RPMI8226 (cell line): ENCODE measurements at places on chromosomes 7 and 10.

DNA sequence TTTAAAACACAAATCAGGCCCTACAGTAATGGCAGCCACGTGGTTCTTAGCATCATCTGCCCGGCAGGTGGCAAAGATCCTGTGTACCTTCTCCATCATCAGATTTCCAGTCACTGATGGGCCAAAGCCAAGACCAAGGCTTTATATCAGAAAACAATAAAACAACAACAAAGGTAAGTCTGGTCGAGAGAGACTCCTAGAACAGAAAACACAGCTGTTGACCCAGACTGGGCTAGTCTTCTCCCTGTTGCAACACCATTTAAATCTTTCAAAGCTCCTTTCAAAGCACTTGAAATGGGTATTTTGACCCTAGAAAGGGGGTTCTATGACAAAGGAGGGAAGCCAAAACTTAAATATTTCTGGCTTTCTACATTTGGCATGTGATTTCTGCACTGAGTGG is 285.6 kb downstream of the IPMK start:
- no peak for DNase-seq

DNA sequence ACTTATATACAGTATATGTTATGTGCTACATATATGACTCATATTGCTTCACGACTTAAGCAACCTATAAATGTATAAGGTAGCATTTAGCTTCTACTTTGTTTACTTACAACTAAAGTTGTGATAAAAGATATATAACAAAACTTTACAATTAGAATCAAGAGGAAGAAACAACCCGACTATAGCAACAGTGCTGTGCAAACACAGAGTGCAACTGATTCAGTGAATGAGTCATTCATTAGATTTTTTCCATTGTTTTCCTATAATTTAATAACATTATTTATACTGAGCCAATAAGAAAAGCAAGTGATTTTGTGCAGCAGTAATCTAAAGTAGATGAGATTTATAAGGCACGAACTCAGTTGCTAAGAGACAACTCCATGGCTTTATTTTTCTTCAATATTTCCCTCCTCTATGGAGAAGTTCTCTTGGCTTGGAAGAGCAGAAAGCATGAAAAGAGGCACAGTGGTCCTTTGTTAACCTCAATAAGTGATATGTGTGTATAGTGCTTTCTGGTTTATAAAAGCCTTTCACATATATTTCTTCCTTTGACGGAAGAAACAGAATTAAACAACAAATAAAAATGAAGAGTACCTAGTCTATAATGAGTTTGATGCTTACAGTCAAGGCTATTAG is 19.8 kb downstream of the CEP41 start:
- DNase-seq: no peak

DNA sequence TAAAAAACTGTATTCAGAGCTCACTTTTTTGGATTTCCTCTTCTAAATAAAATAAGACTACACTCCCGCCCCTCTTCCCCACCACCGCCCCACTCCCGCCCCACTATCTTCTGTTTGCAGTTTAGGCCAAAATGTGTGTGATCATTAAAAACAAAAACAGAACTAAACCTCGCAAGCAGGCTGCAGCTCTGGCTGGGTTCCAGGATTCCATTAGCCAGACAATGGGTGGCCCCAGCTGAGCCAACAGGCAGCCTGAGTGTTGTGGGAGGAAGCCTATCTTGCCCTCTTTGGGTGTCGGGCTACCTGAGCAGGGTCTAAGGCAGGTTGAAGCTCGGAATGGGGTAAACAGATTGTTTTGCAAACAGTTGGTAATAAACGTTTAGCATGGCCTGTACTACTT is 41.7 kb downstream of the ARL4A start:
- DNase-seq: peak; percentile 97

DNA sequence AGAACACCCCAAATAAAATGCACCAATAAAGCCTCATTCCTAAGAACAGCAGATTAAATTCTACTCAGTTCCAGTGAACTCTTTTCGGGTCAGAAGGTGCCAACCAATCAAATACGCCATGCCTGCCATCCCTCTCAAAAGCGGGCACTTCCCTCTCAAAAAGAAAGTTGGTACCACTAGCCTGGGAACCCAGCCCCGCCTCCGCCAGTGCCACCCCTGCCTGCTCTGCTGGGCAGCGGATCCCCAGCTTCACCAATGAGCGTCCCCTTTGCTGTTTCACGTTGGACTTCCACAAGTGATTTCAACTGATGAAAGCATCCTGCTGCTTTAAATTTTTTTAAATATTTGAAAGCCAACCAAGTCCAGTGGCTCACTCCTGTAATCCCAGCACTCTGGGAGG is 33.2 kb upstream of the PROSER2 start:
- no peak for DNase-seq

DNA sequence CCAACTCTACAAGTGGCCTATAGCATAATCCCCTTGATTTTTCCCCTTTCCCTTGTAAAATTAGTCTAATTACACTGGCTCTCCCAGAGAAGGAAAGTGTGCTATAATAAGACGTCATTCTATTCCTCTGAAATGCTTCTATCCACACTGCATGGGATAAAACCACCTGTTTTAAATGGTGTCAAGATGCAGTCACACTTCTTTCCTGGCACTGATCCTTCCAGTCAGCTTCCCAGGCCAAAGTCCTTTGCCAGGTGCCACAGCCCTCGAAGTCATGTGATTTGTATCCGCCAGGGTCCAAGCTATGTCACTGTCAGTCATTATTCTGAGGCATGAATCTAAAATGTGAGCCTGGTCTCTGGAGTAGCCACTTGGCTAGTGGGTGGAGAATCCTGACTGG is 169.0 kb upstream of the KIAA1217 start:
- no peak for DNase-seq

DNA sequence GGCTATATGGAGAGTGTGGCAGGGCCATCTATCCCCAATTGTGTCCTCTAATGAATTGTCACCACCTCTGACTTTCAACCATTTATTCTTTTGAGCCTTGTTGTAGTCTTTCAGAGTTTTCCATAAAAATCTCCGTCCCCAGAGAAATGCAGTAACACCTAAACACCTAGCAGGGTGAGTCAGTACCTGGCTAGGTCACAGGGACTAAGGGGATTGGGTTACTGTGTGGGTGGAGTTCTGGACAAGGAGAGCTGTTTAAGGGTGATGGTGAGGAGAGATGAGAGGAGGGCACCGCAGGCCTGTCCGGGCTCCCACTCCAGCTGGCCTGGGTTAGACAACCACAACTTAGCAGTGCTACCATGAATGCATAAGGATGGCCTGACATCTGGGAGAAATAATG is 186.2 kb upstream of the LYZL1 start:
- DNase-seq: no peak

DNA sequence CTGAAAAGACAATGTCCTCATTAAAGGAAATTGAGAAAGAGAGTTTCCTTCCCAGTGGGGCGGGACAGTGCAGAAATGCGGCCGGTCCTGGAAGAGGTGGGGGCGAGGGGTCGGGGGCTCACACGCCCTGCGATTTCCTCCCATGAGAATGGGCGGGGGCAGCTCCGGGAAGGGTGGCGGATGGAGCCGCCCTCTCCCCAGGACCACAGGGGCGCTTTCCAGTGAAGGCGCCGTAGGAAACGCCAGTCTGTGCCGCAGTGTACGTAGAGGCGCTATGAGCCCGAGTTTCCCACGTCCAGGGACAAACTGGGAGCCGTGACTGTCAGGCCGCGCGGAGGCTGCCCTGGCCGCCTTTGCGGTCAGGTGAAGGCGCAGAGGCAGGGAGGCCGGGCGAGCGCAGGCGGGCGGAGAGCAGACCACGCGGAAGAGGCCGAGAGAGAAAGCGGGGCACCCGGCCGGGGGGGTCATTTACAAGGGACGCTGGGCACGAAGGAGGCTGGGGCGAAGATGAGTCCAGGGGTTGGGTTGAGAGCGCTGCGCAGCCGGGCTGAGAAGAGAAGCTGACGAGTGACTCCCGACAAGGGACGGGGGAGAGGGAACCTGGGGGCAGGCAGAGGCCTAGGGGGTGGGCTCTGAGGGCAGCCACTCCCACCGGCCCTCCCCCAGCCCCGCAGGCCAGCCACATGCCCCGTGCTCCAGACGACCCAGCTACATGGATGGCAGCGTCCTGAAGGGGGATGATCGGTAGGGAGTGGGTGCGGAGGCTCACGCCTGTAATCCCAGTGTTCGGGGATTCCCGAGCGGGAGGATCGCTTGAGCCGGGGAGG is 45.0 kb downstream of the ALOX5 start:
- DNase-seq: peak; percentile 62

DNA sequence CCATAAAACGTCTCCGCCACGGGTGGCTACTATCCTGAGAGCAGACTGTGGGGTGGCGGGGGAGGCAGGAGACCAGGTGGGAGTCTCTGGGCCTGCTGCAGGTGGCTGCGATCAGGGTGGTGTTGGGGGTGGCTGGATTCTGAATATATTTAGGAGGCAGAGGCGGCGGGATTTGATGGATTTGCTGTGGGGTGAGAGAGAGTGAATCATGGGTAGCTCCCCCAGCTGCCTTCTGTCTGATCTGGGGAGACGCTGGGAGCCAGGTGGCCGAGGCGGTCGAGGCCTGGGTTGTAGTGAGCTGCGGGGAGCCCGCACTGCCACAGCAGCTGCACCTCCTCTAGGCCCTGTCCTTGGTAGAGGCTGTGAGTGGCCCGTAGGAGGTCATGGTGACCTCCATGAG is 48.2 kb upstream of the PFKFB3 start:
- DNase-seq: no peak

DNA sequence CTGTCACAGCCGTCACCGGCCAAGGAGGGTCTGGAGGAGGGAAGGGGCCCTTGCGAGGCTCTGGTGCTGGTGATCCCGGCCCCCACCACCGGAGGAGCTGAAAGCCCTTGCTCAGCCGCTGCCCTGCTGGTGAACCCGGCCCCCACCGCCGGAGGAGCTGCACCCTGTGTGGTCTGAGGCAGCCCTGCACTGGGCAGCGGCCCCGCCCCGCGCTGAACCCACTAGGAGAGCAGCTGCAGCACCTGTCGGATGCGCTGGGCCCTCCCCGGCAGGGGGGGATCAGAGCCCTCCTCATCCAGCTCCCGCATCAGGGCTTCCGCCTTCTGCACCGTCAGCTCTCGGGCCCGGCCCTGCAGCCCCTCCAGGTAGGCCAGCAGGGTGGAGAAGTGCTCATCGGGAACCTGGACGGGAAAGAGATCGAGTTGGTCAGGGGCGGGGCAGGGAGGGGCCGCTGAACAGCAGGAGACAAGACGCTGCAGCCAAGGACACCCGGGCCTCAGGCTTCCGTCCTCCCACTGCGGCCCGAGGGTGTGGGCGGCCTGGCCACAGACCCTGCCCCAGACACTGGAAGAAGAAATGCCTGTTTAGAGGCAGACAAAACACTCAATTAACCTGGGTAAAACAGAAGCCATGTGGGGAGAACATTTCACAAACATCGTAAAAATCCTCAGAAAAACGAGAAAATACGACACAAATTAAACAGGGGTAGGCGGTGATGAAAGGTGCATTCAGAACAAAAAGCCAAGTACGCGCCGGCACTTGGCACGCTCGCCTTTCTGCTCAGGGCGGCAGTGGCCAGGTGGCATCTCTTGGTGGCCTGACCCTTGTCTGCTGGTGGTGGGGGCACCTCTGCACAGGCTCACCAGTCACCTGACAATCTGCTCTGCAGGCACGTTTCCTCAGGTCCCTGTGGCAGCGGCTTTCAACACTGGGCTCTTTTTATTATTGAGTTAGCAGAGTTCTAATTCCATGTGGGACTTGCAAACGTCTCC is 14.7 kb downstream of the CYP2W1 start:
- DNase-seq: no peak

DNA sequence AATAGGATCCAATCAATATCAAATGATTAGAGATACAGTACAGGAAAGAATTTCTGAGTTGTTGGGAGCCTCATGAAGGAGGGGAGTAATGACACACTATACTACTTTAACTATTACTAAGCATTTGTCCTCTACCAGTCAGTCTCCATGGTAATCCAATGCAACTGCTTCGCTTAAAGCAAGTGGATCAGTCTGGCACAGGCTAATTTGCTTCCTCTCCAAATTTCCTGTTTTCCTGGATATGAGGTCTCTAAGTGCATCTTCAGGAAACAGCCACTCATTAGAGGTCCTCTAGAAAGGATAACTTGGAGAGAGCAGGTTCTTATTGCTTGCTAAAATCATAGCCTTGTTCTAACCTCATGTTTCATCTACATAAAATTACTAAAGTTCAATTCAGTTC is 8.4 kb upstream of the SEPTIN7 start:
- DNase-seq: no peak

DNA sequence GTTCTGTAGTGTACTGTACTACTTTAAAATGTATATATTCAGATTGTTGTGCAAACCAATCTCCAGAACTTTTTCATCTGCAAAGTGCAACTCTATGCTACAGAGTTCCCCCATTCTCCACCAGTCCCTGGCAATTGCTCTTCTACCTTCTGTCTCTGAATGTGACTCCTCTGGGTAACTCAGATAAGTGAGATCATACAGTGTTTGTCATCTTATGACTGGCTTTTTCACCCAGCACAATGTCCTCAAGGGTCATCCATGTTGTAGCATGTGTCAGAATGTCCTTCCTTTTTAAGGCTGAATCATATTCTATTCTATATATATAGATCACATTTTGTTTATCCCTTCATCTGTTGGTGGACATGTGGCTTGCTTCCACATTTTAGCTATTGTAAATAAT is 10.8 kb downstream of the SLIT1 start:
- no peak for DNase-seq

DNA sequence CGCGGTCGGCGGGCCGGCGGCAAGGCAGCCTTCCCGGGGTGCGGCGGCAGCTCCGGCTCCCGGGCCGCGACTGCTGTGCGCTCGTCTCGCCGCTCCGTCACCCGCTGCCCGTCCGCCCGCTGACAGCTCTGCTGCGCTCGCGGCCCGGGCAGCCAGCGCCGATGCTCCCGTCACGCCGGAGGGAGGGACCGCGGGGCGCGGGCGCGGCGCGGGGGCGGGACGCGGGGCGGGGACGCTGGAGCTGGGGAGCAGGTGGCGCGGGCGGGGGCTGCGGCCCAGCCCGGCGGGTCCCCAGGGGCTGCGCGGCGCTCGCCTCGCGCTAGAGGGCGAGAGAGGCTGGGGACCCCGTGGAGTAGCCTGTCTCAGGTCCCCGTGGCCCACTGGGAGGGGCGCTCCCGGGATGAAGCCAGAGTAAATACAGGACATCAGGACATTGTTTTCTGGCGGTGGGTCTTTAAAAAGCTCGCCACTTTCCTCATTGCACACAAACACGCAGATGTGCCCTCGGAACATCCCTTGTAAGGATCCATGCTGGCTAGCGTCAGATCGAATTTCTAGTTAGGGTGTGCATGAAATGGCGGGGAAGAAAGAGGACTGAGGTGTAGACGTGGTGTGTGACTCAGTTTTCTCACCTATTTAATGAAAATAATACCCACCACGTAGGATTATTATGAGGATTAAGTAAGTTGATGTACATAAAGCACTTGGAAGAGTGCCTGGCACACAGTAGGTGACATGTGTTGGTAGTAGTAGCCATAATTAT is at the start of gene ELAPOR2:
ELAPOR2 (minus strand) TSS at position 130 of the 763 bp plus-strand sequence. CDS start 141 bp downstream, outside the sequence.
- peak; percentile 84 for DNase-seq

- peak; percentile 74 for DNase-seq
These were observed 86.2 kb upstream of the DYNC1I1 start for GRCh38 chr7:95686109-95686508.
